ENCODE measurements at places on chromosomes 4 and X.

DNA sequence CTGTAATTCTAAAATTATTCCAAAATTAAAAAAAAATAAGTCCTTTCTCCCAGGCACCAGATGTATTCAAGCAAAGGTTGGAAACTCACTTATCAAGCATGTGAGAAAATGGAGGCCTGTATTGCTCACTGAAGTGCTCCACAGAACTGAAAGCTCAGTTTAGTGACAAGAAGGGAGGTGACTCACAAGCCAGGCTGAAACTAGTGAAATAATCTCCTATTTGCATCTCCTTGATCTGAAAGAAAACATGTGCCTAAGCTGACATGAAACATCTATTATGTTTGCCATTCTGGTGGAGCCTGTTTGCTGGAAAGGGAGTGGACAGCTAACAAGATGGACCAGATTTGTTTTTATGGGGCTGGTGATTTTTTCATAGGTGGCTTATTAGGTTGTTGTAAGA is 54.0 kb upstream of the AMELX start:
- peak; percentile 44 for DNase-seq

DNA sequence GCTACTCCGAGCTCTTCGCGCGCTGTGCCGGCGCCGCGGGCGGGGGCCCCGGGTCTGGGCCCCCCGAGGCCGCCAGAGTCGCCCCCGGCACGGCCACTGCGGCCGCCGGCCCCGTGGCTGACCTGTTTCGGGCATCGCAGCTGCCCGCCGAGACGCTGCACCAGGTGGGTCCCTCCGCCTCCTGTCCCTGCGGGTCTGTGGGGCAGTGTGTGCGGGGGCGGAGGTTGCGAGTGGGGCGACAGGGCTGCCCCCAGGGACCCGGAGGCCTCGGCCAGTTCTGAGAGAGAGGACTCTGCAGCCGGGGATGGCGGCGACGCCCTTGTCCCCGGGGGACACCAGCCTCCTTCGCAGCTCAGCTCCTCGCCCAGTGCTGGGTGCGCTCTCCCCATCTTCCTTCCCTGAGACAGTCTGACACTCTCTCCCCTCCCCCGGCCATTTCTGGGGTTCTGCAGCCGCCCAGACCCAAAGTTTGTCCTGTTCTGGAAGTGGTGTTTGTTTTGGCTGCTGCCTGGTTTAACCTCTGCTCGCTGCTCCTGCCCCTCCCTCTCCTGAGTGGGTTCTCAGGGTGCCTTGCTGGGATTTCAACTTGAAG is 609 bp downstream of the REPS2 start:
- no peak for DNase-seq

DNA sequence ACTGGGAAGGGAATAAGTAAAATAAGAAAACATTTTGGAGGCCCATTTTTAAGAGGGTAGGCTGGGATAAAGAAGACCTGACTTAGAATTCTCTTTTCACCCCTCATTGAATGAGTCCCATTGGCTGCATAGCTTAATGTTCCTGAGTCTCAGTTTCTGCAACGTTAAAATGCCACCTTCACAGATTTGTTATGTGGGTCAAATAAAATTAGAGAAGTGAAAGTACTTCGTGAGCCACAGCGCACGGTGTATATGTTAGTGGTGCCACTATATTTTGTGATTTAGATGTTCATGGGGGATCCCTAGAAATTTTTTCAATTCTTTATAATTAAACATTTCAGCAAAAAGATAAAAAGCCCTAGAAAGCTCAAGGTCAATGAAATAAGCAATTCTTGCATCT is 109.2 kb upstream of the HS3ST1 start:
- DNase-seq = no peak

DNA sequence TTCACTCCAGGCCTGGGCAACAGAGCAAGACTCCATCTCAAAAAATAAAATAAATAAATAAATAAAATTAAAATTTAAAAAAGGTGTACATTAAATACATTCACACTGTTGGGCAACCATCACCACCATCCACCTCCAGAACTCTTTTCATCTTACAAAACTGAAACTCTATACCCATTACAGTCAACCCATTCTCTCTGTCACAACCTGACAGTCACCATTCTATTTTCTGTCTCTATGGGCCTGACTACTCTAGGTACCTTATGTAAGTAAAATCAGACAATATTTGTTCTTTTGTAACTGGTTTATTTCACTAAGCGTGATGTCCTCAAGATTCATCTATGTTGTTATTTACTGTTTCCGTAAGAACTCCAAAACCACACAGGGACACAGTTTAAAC is 59.6 kb downstream of the FRYL start:
- no peak for DNase-seq

DNA sequence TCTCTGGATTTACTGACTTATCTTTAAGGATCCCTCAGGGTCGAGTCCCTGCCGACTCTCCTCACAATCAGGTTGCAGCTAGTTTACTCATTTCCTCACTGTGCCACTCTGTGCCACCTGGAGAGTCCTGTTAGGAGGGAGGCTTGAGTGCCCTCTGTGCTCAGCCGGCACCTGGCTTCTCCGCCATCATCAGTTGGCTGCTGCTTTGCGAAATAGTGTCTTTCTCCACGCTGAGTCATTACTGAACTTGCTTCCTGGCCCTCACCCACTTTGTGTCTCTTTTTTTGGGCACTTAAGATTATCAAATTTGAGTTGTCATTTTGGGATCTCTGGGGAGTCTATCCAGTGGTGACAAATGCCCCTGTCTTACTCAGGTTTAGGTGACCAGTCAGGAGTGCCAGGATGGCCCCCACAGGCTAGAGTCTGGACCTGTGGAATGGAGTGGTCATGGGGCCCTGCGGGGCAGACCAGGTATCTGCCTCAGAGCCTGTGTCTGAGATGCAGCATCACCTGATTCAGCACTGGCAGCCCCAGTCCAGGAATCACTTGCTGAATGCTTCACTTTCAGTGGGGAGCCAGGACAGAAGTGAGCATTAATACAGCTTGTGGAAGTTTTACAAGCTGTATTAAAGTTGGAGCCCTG is 37.7 kb downstream of the JADE1 start:
- no peak for DNase-seq

DNA sequence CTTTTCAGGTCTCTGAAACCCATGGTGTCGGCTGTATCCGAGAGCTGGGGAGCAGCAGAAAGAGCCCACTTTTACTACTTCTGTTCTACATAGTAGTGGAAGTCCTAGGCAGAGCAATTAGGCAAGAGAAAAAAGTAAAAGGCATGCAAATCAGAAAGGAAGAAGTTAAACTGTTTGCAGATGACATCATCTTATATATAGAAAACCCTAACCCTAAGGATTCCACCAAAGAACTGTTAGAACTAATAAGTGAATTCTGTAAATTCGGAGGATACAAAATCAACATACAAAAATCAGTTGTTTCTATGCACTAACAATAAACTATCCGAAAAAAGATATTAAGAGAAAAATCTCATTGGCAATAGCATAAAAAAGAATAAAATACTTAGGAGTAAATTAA is 95.3 kb downstream of the POLA1 start:
- DNase-seq = no peak

- DNase-seq = no peak
Measured at GRCh38 chr4:113555868-113556267, 205.7 kb downstream of the CAMK2D start.

- DNase-seq = no peak
Measured at GRCh38 chrX:68440442-68440841, 7.1 kb upstream of the OPHN1 start.

- no peak for DNase-seq
Measured at GRCh38 chrX:68372665-68373064, 60.6 kb downstream of the OPHN1 start.

- no peak for DNase-seq
Measured at GRCh38 chr4:85946821-85947220, 413.0 kb downstream of the MAPK10 start.

DNA sequence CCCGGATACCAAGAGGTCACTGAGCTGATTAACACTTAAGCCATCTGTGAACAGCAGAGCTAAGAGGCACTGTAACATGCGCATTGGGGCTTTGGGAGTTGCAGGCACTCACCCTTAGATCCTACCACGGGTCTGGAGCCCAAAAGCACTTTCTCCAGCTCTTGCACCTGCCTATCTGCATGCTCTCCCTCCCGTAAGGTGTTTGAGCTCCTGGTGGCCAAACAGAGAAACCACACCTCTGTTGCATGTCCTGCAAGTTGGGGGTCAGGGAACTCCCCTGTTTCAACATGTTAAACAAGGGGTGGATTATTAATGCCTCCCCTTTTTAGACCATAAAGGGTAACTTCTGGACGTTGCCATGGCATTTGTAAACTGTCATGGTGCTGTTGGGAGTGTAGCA is 49.8 kb downstream of the GYPA start:
- no peak for DNase-seq

DNA sequence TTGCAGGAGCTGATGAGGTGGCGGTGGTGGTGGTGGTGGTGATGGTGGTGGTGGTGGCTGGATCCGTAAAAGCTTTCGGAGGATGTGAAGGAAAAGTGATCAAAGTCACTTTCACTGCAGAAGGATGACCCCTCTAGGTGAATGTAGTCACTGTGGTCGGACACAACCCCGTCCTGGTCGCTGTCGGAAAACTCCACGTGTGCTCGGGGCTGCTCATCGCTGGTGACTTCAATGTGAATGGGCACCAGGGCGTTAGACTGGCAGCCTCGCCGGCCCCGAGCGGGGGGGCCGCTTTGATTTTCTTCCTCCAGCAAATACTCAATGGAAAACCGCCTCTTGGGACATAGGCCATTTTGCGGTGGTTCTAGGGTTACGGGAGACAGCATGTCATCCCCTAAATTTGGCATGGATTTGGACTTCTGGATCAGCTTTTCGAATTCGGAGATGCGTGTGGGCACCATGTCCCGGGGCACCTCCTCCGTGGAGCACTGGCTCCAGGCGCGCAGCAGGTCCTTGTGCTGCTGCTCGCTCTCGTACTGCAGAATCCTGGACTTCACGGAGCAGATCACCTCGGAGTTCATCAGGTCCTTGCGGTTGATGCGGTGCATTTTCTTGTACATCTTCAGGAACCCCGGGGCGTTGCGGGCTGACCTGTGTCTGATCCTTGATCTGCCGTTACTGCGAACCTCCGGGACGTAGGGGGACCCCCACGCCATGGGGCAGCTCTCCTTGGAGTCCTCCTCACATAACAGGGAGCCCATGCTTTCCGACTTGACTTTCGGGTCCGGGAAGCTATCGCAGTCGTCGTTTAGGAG is 88.3 kb upstream of the PDLIM3 start:
- no peak for DNase-seq

GRCh38 chr4:4986841-4987240 is 32.4 kb downstream of the CYTL1 start:
- DNase-seq = no peak

DNA sequence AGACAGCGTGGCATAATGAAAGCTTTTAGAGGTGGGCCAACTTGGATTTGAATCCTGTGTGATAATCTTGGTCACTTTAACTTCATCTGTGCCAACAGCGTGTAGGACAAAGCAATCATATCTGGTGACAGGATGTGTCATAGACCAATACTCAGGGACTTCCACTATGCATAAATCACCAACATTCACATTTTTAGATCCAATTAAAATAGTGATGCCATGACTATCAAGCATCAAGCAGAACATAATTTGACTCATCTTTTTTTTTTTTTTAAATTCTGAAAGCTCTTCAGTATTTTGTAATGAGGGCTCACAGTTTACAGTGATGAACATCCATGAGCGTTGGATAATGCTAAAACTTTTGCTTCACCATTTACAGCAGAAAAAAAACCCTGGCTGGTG is 27.3 kb upstream of the RAPGEF2 start:
- peak; percentile 33 for DNase-seq

- no peak for DNase-seq
Measured at GRCh38 chrX:110338935-110339334, 19.7 kb upstream of the RTL9 start.

DNA sequence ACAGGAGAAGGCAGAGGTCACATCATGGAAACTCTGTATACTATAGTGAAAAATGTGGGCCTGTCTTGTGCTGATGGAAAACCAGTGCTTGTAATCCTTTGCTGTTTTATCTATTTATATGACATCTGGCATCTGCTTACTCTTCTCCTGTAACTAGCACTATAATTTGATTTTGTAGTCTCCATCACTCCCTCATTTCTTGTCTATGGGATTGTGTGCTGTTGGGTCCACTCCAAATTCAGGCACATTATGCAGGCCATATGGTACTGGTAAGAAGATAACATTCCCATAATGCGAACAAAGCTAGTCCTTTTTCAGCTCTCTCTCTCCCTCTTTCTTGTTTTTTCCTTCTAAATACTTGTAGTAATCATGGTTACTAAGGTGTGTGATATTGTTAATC is 581.2 kb upstream of the IGFBP7 start:
- DNase-seq = no peak

DNA sequence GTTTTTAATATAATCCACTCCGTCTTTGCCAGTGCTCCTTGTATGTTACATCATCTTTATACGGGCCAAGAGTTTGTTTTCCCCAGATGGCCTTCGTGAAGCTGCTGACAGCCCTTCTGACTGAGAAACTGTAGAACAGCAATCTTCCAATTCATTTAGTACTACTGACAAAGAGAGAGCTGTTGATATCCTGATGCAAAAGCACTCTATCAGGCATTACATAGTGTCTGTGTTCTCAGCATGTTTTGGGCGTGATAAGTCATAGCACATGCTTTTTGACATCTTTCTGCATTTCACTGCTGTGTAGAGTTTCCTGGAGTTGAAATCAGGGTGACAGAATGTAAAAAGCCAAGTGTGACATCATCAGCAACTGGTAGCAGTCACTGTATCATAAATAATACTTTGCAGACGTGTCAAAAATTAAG is 746.3 kb upstream of the FAM241A start:
- DNase-seq = peak; percentile 52

DNA sequence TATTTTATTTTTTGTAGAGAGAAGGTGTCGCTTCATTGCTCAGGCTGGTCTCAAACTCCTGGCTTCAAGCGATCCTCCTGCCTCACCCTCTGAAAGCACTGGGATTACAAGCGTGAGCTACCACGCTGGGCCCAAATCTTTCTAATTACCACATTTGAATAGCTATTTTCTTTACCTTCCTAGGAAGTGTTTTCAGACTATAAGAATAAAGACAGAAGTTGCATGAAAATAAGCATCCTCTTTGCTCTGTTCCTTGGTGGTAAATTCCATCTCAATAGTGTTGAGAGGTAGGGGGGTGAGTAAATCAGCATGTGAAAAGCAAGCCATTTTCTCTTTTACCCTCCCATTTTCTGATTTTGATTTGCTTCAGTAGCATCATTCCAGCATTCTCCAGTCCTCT is 122.4 kb downstream of the LARP7 start:
- no peak for DNase-seq

- DNase-seq = no peak
Measured at GRCh38 chr4:177297785-177298391, 11.8 kb upstream of the NEIL3 start.

- no peak for DNase-seq
Measured at GRCh38 chr4:124053872-124054538, 657.4 kb downstream of the SPRY1 start.

GRCh38 chr4:100742045-100742444 is 224.2 kb upstream of the EMCN start:
- DNase-seq = peak; percentile 31

DNA sequence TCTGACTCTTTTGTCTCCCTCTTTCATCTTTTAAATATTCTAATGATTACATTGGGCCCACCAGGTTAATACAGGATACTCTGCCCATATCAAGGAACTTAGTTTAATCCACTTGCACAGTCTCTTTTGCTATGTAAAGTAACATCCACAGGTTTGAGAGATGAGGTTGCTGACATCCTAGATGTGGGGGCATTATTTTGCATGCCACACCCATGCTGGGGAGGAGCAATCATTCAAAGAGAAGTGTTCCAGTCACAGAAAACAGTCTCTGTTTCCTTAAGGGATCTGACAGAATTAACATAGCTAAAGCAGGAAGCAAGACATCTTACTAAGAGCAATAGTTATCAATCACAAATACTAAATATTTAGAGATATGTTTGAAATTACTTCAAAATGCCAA is 11.5 kb upstream of the TRAM1L1 start:
- DNase-seq = no peak
